ENCODE measurements at places on chromosomes 3 and 15.

- DNase-seq = no peak
These were observed 36.7 kb upstream of the SLC7A14 start for GRCh38 chr3:170622369-170623159.

DNA sequence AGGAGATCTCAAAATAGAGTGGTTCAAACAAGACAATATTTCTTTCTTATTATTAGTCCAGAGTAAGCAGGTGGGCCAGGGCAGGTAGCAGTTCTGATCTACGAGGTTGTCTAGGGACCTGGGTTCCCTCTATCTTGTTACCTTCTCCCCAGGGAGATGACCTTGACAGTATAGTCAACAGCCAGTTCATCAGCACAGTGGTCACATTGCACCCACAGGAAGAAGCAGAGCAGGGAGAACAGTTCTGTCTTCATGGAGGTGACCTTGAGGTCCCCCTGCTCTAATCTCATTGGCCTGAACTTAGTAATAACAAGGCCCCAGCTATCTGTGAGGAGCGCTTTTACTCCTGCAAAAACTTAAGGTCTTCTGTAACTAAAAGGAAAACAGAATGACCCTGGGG is 21.7 kb downstream of the SLC49A4 start:
- no peak for DNase-seq

- no peak for DNase-seq
These were observed 16.9 kb upstream of the TSC22D2 start for GRCh38 chr3:150391161-150391560.

DNA sequence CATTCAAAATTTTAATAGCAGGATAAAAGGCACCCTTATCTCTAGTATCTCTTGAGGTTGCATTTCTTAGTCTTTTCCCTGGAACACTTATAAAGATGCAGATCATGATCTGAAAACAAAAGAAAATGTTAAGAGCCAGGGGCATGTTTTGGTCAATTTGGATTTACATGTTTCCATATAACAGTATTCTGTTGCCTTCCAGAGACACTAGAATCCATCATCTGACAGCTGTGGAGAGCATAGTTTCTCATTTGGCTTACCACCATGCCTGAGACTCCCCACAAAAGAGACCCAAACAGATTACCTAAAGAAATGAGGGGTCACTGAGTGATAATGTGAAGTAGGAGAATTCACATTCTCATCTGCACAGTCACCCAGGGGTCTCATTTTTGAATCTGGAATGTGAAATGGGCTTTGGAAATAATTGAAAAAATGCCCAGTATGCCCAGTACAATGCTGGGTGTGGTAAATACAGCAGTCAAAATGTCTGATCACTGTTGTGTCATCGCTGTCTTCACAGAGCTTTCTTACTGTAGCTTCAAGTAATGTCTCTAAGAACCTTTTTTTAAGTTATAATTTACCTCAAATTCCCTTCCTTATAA is 79.9 kb upstream of the ZBTB20 start:
- no peak for DNase-seq

DNA sequence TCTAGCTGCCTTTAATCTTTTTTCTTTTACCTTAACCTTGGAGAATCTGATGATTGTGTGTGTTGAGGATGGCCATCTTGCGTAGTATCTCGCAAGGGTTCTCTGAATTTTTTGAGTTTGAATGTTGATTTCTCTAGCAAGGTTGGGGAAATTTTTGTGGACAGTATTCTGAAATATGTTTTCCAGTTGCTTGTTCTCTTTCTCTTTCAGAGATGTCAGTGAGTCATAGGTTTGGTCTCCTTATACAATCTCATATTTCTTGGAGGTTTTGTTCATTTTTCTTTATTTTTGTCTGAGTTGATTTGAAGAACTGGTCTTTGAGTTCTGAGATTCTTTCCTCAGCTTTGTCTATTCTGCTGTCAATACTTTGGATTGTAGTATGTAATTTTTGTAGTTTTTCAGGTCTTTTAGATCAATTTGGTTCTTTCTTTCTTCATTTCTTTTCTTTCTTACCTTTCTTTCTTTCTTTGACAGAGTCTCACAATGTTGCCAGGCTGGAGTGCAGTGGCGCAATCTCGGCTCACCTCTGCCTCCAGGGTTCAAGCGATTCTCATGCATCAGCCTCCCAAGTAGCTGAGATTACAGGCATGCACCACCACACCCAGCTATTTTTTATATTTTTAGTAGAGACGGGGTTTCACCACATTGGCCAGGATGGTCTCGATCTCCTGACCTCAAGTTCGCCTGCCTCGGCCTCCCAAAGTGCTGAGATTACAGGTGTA is 366.4 kb upstream of the RASGRP1 start:
- no peak for DNase-seq

GRCh38 chr3:72143966-72144717 is 359.2 kb upstream of the PROK2 start:
- DNase-seq = no peak

DNA sequence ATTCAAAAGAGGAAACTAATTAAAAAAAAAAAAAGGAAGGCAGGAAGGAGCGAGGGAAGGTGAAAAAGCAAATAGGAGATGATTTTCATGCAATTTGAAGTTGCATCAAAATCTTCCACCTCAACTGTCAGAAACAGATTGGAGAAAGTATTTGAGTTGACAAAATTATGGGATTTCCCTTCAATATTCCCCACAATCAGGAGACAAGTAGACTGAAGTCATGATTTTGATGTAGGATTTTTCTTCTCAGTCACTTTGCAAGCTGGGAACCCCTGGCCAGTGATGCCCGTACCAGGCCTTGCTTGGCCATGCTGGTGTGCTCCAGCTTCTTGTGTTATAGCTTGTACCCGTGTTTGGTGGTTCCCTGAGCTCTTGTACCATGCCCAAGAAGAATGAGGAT is 854.5 kb upstream of the CFAP20DC start:
- DNase-seq = no peak

GRCh38 chr3:99825004-99825640 is 7.5 kb downstream of the CMSS1 start:
- no peak for DNase-seq

- no peak for DNase-seq
These were observed 386.6 kb downstream of the DIPK2A start for GRCh38 chr3:144358191-144358590.

- DNase-seq = no peak
These were observed 627 bp upstream of the PLS1 start for GRCh38 chr3:142595581-142595950.

DNA sequence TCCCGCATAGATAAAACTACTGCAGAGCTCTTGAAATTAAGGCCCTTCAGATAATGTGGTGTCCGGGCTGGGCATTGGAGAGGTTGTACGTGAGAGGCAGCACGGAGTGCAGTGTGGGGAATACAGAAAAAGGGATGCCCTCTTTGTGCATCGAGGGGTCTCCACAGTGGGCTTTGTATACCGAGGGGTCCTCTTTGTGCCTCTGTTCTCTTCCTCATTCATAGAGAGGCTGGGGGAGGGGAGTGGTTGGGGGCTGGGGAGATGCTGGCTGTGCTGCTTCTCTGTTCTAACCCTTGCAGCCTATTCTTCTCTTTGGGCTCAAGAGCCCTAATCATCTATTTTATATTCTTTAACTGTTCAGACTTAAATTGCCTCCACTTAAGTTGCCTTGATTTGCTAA is 74.3 kb upstream of the NDN start:
- no peak for DNase-seq

- no peak for DNase-seq
These were observed at the start of gene PODXL2 for GRCh38 chr3:127628788-127629466. PODXL2 (plus strand) TSS chr3:127629185; CDS start chr3:127629220, 35 bp downstream.

- no peak for DNase-seq
These were observed 1.5 kb downstream of the LRRK1 start for GRCh38 chr15:100920516-100921135.

DNA sequence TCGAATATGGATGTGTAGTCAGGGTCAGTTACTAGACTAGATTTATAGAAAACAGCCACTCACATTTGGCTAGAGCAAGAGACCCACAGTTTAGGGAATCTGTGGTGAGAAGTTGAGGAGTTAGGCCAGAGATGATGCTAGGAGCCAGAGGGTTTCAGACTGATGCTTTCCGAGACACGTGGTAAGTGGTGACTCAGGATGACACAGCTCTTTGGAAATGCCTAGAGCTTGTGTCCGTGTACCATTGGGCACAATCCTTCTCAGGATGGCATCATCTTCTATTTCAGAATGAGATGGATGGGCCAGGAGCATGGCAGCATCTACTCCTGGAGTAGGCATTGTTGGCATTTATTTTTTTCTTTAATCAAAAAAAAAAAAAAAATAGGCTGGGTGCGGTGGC is 28.5 kb downstream of the PTPRG start:
- no peak for DNase-seq

GRCh38 chr15:50182219-50183013 is 420 bp downstream of the SLC27A2 start:
- no peak for DNase-seq

GRCh38 chr3:62261736-62262135 is 111.6 kb downstream of the FEZF2 start:
- DNase-seq = no peak

- DNase-seq = no peak
These were observed 72.1 kb downstream of the IL1RAP start for GRCh38 chr3:190585805-190586630.

DNA sequence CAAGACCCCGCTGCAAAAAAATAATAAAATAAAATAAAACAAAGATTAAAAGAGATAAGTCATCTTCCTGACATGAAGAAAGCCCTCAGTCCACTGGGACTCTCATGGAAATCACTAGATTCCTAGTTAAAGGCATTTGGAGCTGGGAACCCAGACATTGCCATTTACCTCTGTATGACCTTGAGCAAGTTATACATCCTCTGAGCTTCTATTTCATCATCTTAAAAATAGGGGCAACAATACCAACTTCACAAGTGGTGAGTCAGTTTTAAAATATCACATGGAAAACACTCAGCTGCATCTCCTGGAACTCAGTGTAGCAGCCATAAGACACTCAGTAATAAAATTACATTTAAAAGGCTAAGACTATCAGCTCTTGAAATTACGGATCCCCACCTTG is 334.8 kb downstream of the ERC2 start:
- DNase-seq = no peak

- DNase-seq = no peak
These were observed 16.7 kb upstream of the LCMT2 start for GRCh38 chr15:43347114-43347513.

DNA sequence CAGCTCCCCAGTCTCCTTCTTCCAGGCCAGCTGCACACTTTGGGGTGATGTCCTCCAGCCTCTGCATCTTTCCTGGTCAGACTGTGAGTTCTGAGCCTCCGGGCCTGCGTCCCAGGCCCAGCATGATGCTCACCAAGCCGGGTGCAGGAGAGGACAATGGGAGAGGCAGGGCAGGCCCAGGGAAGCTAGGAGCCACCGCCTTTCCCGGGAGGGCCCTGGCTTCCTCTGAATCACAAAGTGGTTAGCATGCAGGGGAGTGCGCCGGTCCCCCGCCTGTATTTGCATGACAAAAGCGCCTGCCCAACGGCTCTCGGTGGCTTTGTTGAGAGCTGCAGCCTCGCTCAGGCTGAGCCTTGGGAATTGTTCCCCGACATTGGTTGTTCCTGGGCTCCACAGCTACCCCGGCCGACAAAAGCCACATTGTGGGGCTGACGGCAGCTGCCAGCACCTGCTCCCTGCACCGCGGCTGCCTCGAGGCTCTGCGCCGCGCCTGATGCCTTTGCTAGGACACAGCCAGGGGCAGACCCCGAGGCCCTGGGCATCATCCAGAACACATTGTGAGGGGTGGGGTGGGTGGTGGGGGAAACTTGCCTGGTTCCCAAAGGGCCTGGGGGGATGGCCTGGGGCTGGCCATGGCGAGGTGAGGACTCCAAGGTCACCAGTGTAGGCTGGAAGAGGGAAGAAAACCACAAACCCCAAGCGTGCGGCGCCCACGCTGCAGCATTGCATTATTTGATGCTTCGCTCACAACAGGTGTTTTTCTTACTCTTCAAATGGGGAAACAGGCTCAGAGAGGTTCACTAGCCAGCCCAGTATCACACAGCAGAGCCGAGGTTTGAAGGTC is 20.0 kb upstream of the KLF13 start:
- no peak for DNase-seq

Measured in cortex of kidney (tissue), 1 donor.